ENCODE measurements at places on chromosomes 2 and 18. TPM values are rescaled to one million over a fixed set of nuclear protein-coding genes. Genes with fewer than 3 reads are reported as not detected.
A peak's percentile ranks its signal among the peaks of the same experiment; 100 is the strongest.

DNA sequence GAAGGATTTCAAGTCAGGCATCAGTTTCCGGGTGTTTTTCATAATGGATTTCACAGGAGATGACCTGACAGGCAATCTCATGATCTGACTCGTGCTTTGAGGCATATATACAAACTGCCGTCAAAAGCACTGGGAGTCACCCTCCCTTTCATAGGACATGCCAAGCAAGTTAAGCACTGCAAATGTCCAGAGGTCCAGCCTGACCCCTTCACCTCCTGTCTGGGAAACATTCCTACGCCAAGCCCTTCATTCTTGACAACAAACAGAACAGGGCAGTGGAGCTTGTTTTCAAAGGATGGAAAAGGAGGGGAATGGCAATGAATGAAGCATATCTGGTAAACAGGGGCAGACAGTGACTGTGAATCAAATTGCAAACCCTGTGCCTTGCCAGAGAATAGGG is 963.6 kb downstream of the BCL11A start:
- no peak for DNase-seq

DNA sequence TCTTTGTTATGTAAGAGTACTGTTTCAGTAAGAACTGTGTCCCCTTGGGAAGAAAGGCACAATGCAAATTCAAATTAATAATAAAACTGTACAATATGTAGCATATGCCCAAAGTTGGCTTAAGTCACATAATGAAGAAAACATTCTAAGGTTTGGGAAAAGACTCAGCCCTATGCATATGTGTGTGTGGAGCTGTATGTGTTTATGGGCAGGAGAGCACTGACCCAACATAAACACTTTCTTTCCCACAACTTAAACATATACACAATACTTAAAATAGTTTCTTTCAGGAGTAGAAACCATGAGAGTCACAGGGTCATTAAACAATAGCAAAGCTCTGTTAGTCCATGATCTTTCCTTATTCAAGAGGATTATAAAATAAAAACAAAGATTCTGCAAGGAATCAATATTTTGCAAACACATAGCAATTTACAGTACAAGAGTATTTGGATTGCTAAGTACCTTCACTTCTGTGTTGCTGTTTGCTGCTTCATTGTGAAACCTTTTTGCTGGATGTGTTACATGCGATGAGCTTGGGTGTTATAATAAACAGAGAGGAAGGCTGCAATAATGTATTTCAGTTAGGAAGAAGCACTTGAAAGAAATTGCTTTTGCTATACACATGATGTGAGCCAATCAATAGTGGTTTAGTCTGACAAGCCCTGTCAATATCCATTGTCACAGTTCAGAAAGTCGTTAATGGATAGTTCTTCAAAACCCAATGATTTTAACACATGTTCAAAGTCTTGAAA is 347.3 kb downstream of the ARHGAP15 start:
- peak; percentile 12 for DNase-seq

PLGLB1 gene
- 0.85 TPM for total RNA-seq

IL36RN gene
- not detected for total RNA-seq

GAD1 gene
- 13.3 TPM for total RNA-seq

ZSWIM2 gene
- not detected for total RNA-seq

DNA sequence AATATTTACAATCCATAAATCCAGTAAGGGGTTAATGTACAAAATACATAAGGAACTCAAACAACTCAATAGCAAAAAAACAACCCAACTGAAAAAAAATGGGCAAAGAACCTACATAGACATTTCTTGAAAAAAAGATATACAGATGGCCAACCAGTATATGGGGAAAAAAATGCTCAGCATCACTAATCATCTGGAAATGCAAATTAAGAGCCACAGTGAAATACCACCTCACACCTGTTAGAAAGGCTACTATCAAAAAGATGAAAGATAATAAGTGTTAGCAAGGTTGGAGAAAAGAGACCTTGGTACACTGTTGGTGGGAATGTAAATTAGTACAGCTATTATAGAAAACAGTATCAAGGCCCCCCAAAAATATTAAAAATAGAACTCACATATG is 14.6 kb downstream of the AP1S3 start:
- no peak for DNase-seq

DNA sequence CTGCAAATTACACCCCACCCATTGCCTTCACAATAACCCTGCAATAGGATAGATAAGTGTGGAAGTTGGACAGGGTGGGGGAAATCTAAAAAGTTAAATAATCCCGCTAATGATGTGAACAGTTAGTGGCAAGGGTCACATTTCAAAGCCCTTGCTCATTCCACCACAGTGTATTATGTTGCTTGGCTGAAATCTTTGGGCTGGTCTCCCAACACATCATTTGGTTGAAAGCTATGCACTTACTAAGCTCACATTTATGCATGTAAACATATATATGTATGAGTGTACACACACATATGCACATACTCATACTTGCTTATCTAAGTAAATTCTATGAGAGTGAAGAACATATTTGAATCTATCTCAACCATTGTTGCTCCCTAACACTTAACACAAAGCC is 197.8 kb downstream of the RDH14 start:
- no peak for DNase-seq

SP110 gene
- total RNA-seq: 137 TPM

- DNase-seq: no peak
These were observed 752.6 kb upstream of the ID2 start for GRCh38 chr2:7929281-7929680.

- no peak for DNase-seq
These were observed 2.3 kb downstream of the CPS1 start for GRCh38 chr2:210558708-210559107.

DNA sequence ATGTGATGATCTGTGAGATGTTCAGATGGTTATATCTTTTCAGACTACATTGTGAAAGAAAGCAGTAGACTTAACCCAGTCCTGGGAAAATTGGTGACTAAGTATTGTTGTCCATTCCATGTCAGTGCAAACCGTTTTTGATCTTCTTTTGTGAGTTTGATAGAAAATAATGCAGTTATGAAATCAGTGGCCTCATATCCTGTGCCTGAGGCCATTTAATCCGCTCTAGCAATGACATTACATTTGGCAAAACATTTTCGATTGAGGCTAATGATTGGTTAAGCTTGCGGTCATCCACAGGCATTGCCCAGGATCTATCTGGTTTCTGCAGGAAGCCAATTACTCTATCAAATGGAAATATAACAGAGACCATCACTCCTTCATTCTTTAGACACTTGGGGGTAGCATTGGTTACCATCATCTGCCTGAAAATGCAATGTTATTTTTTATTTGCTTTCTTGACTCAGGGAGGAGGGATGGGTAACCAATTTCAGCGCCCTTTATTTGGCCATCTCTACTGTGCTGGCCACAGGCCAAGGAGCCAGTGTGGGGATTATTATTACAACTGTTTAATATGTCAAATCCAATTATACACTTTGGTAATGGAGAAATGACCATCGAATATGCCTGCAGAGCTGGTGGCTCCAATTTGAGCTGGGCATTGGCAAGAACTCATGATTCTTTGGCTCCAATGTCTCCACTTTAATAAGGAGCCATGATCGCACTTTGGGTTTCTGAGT is 33.6 kb downstream of the TRIB2 start:
- no peak for DNase-seq

DNA sequence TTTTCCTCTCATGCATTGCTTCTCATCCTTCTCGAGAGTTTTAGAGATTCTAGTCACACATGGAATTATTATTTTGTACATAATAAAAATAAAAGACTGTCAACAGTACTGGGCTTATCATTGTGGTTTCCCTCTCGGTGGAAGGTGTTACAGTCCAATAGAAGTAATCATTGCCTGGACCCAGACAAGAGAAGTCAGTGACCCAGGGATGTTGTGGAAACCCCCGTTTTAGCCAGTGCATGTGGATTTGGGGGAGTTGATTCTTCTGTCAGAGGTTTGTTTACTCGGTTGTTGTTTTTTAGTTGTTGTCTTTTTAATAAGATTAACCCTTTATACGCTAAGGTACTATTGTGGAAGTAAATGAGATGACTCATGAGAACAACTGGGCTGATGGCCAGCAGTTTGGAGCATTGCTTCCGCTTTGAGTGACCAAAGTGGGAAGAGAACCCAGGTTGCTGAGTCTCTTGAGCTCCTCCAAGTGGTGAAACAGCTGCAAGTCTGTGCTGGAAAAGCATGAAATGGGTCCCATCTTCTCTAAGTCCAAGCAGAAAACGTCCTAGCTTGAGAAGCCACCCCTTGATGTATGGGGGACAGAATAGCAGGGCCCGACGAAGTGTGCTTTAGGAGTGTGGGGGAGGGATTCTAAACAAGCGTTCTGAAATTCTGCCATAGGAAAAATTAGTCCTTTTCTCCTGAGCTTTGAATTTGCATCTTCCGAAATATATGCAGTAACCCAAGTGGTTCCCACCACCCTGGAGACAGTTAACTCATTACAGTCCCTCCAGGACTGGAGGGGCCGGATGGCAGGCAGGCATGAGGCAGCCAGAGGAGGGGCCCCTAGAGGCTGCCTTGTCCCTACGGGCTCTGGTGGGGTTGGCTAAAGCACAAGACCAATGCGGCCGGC is 61.8 kb upstream of the GPR45 start:
- no peak for DNase-seq

STAT4 gene
- total RNA-seq: 47.9 TPM

SLC39A10 gene
- 33.4 TPM for total RNA-seq

IL1B gene
- total RNA-seq: 0.33 TPM

- DNase-seq: no peak
These were observed 16.4 kb downstream of the DYNAP start for GRCh38 chr18:54607213-54608027.

- no peak for DNase-seq
These were observed 125.4 kb downstream of the CSRNP3 start for GRCh38 chr2:165594935-165595255.

DNA sequence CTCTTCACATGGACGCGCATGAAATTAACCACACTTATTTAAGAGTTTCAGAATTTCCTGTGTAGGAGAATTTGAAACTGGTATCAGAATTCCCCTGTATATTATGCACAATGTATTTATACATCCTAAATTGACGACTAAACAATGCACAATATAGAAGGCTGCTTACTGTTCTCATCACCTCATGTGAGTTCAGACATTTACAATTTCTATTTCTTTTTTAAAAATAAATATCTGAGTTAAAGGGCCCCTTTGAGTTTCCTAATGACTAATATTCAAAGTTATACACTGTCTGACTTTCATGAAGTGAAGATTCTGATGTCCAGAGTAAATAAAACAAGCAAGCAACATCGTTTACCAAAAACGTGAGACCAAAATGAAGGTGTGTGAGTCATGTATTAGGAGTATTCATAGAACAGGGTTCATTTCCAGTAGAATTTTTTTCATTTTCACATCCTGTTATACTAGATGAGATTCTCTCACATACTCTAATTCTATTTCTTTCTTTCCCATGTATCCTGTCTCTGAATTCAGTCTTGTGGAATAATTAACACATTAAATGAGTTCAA is 406.2 kb downstream of the NUP35 start:
- no peak for DNase-seq

GRCh38 chr2:190781604-190782198 is 98.9 kb upstream of the GLS start:
- DNase-seq: peak; percentile 85

SLC4A5 gene
- total RNA-seq: 0.93 TPM

GRCh38 chr2:164964700-164965099 is 9.4 kb upstream of the SLC38A11 start:
- no peak for DNase-seq

- peak; percentile 99 for DNase-seq
These were observed 887 bp upstream of the TMEM87B start for GRCh38 chr2:112053917-112054846.

EVX2 gene
- not detected for total RNA-seq

PMS1 gene
- total RNA-seq: 67.2 TPM

DNA sequence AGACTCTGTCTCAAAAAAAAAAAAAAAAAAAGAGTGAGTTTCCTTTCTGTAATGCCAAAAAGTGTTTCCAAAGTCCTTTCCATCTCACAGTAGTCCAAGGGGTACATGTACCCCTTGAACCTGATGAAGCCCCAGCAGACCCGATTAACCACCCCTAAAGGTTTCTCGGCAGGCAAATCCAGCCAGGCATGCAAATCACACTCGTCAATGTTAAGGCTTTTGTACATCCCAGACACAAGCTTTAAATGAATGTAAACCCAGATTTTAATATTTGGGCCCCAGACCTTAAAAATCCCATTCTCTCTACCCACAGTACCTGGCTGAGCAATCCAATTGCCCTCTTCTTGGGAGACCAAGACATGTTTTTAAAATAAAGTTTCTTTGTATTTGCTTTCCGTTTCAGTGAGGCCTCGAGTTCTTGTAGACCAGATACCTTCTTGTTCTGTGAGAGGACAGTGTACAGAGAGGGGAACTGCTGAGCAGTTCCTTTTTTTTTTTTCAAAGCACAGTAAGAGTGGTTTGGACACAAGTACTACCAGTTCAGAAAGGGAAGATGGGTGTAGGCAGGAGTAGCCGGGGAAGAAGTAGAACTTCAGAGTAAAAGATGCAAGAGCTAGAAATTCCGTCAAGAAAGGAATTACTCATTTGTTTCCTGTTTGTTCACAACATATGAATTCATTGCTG is at the start of gene NLRC4:
NLRC4 (minus strand) TSS at position 465 of the 684 bp plus-strand sequence. CDS start 8,111 bp downstream, outside the sequence.
- DNase-seq: no peak

DNA sequence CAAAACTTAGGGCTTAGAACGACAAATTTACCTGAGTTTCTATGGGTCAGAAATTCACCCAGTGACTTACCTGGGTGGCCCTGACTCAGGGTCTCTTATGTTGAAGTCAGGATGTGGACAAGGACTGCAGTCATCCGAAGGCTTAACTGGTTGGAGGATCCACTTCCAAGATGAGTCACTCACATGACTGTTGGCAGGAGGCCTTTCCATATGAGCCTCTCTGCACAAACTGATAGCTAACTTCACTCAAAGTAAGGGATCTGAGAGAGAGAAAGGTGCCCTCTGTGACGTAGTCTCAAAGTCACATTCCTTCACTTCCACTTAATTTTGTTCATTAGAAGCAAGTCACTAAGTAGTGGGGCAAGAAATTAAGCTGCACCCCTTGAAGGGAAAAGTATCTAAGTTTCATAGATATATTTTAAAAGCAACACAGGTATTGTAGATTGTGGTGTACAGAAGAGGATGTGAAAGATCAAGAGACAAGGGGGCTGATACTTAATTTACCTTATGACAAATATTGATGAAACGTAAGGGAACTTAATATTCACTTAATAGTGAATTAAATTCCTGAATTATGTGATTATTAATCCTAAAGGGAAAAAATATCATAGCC is 48.4 kb downstream of the TANK start:
- DNase-seq: no peak

REEP1 gene
- 0.19 TPM for total RNA-seq

RBFA gene
- 46.0 TPM for total RNA-seq

DCC gene
- total RNA-seq: not detected

DNA sequence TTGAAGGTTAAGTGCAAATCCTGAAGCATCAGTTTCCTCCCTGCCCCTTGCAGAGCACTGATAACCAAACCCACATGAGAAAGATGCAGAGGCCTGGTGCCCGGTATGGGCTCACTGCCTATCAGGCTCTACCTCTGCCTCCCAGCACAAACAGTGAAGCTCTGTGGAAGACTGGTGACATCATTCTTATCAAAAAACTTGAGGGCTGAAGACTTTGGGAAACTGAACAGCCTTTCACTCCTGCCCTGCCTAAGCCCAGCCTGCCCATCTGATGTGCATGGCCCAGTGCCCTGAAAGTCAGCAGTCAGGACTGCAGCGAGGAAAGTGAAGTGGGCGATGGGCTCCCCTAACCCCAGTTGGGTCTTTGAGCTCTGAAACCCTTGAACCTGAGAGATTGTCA is 174.8 kb upstream of the ARL4C start:
- DNase-seq: no peak

GRCh38 chr2:60533101-60534051 is 20.1 kb downstream of the BCL11A start:
- no peak for DNase-seq
